Upper lobe of right lung (tissue), 1 donor: ENCODE measurements at places on chromosomes 12 and 14. TPM values are rescaled to one million over a fixed set of nuclear protein-coding genes. Genes with fewer than 3 reads are reported as not detected.

DNA sequence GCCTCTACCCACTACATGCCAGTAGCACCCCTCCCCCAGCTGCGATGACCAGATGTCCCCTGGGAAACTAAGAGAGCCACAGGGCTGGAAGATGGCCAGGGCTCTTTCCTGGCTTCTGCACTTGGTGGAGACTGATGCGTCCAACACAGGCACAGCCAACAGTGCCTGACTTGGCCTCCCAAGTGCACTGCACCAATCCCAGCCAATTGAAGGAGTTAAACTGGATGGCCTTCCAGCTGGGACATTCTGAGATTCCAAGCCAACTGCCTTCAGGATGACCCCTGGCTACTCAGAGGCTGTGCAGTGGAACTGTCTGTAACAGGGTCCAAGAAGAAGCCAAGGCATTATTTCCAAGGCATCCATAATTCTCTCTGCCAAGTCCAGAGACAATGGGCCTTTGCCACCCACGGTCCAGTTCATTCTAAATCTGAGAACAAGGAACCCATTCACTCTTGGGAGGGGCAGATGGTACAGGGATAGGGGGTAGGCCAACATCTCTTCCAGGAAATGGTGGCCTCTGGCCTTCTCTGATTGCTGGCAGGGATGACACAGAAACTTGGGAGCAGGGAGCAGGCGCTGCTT lies 35.2 kb downstream of the PRIMA1 start:
- no peak for DNase-seq

DNA sequence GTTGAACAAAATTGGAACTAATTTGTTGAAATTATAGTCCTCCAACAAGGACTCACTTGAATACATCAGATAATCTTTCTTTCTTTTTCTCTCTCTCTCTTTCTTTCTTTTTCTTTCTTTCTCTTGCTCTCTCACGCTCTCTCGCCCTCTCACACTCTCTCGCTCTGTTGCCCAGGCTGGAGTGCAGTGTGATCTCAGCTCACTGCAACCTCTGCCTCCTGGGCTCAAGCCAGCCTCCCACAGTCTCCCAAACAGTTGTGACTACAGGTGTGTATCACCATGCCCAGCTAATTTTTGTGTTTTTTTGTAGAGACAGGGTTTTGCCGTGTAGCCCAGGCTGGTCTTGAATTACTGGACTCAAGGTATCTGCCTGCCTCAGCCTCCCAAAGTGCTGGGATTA lies 22.8 kb downstream of the WDR20 start:
- no peak for DNase-seq

Gene SOCS2
- total RNA-seq: 23.8 TPM

DNA sequence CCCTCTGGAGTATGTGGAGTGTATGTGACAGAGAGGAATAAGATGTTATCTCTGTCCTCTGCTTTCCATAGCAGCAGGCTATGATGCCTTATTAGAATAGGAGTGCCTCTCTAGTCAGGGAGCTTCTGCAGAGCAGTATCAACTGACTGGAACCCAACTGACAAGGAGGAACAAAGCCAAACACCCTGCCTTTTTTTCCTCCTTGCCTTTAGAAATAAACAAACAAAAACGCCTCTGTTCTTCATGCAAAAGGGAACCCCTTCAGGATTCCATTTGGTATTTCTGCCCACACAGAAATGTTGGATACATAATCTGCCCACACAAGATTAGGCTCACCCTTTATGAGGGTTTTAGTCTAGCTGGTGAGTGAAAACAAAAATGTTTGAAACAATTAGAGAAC lies 50.3 kb downstream of the VRK1 start:
- DNase-seq: no peak

- no peak for DNase-seq
Measured at GRCh38 chr12:104213952-104214351, 1.6 kb upstream of the TXNRD1 start.
